ENCODE measurements at places on chromosomes 2 and 18.

GRCh38 chr2:168429988-168430387, 26.1 kb upstream of the CERS6 start:
- DNase-seq: no peak

DNA sequence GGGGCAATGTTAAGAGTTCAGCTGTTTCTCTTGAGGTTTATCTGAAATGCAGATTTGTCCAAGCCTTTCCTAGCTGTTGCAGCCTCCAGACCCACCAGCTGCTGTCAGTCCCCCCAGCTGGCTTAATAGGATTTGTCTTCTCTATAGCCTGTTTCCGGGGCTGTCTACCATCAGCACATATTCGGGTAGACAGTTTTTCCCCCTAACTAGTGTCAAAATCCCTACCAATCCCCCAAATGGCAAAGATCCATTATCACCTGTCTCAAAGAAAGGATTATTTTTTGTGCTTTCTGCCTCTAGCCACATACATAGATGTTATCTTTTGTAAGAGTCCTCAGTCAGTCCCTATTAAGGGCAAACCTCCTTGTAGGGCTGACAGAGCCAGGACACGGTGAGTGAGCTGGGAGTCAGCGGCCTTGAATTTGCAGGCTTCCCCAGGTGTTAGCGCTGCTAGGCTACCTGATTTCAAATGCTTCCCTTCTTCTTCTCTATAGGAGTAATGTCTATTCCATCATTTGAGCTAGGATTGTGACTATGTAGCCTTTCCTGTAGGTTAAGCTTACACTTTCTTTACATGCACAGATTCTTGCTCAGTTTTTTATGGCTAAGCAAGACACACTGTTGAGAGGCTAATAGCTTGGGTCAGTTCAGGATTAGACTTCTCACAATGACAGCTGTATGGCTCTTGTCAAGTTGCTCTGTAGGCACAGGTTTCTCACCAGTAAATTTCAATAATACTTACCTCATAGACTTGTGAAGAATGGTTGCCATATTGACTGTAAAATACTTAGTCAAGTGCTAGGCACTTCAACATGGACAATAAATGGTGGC, 171.1 kb upstream of the UNC80 start:
- DNase-seq: no peak

DNA sequence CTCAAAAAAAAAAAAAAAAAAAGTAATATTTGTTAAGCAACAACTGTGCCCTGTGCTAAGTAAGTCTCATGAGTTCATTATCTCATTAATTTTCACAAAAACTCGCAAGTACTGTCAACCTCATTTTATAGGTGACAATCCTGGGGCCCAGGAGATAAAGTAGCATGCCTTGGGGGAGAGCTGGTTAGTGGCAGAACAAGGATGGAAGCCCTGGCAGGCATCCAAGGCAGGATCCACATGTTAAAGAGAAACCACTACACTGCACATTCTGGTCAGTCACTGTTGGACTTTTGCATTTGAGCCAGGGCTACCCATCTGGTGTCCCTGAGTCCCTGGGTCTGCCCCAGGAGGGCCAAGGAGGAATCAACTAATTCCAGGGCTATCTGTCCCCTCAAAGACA, 54.6 kb downstream of the ZFP36L2 start:
- no peak for DNase-seq

DNA sequence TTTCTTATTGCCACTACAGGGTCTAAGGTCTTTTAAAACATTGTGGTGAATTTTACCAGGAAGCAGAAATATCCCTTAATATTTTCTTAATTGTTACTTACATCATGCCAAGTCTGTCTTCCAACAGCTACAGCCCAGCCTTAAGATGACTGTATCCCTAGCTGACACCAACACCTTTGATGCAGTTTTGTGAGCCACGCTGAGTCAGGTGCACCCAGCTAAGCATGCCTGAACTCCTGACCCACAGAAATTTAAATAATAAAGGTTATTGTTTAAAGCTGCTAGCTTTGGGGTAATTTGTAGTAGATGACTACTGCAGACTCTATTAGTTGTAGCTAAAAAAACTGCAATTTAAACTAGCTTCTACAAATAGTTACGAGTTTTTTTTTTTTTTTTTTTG, 1757.9 kb upstream of the LRRTM1 start:
- DNase-seq: no peak

DNA sequence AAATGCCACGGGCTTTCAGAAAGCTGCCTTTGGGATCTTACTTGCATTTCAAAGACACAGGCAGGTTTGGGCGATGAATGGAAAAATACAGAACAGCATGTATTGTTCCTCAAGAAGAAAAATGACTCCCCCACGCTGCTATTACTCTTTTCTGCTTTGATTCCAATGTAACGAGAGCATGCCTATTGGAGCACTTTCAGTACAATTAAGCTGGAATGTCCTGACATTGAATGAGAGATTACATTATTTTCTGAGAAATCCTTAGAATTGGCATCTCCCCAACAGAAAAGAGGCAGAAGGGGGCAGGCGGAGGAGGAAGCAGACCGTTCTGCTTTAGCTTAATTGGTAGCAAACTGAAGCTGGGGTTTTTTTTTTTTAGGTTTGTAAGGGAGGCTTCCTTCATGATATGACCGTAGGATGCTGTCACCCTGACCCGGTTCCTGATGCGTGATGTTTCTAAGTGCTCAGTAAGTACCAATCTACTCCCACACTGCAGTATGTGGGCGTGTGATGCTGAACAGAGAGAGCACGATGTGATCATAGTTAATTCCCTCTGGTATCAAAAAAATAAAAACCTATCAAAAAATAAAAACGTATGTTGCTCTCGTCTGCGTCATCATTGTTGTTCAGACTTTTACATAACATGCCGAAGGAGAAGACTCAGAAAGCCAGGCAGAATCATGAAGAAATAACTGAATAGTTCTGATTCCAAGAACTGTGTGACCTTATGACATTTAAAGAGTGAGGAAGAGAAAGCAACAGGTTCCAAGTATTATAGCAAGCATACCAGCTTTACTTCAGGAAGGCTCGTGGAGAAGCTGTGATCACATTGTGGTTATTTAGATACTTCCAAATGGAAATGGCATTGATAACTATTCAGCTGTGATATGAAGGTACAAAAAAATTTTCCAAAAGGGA, 40.5 kb downstream of the LONRF2 start:
- no peak for DNase-seq

DNA sequence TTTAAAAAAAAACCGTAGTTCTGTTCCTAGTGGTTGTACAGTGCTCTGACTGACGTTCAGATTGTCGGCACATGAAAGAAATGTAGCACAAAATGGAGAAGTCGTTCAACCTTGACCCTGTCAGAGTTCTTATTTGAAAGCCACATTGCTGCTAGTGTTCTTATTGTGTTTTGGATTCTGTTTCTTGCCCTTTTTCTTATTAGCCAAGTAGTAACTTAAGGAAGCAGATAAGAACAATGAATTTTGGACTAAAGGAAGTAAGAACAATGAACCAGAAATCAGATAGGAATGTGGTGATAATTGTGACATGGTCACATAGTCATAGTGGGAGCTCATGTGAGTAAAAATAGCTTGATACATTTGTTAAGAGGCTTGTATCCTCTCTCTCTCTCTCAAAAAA, 45.9 kb downstream of the RPIA start:
- no peak for DNase-seq

- no peak for DNase-seq
Measured at GRCh38 chr2:236393581-236393980, 129.4 kb upstream of the ASB18 start.

- no peak for DNase-seq
Measured at GRCh38 chr2:86158286-86158685, 37.0 kb downstream of the IMMT start.
